ENCODE measurements at places on chromosomes 7 and 10.

DNA sequence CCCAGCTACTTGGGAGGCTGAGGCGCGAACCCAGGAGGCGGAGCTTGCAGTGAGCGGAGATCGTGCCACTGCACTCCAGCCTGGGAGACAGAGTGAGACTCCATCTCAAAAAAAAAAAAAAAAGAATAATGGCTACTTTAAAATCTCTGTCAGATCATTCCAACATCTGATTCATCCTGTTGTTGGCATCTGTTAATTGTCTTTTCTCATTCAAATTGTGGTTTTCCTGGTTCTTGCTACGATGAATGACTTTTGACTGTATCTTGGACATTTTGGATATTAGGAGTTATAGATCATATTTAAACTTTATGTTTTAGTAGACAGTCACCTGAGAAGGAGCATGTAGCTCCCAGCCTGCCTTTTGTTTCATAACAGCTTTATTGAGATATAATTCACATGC is 8.5 kb downstream of the TPST1 start:
- no peak for DNase-seq

DNA sequence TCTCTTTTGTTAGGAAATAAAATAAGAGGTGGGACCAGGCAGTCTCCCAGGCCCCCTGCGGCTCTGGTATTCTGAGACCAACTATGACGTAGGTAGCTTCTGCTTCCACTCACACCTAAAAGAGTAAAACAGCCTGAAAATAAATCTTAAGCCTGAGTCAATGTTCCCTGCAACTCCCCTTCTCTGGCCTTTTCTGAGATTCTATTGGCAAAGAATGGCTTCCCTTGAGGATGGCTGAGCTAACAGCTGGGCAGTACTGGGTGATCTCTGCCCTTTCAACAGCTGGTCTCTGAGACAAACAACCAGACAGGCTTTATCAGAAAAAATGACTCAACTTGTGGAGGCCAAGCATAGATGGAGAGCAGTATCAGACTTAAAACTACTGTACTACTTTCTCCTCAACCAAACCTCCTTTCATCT is 58.7 kb downstream of the CREB3L2 start:
- peak; percentile 55 for DNase-seq

- no peak for DNase-seq
These were observed 369.4 kb upstream of the IGFBP3 start for GRCh38 chr7:46290374-46291049.

GRCh38 chr7:17319164-17320101 is 21.0 kb downstream of the AHR start:
- no peak for DNase-seq

DNA sequence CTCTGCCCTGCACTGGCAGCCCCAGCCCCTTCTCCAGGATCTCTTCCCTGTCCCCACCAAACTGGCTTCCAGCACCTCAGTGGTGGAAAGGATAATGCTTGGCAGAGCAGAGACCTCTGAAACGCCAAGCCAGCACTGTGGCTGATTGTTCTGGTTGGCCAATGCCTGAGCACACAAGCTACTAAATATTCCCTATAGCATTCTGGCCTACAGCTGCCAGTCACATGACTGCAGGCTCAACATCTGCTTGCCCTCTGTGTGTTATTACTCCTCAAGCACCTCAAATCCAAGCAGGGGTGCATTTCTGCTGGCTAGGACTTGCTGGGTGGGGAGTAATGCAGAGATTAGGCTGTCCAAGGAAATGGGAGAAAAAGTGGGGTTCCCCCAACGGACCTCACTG is 6.1 kb downstream of the TBATA start:
- DNase-seq, result peak; percentile 53

- DNase-seq, result peak; percentile 25
These were observed 208.3 kb downstream of the PPP1R3A start for GRCh38 chr7:113710310-113711096.

All from femur (tissue), 1 donor.